ENCODE measurements at places on chromosomes 16 and 17. TPM values are rescaled to one million over a fixed set of nuclear protein-coding genes. Genes with fewer than 3 reads are reported as not detected.

The SLC38A8 gene
- total RNA-seq = not detected

The CD79B gene
- total RNA-seq = 0.17 TPM

The STH gene
- not detected for total RNA-seq

The ACSM5 gene
- total RNA-seq = not detected

The SALL1 gene
- total RNA-seq = 0.17 TPM

The PRPSAP1 gene
- total RNA-seq = 32.7 TPM

The ACLY gene
- total RNA-seq = 108 TPM

The GFAP gene
- 1.3 TPM for total RNA-seq

The PRR29 gene
- 0.26 TPM for total RNA-seq

The CCDC78 gene
- 1.8 TPM for total RNA-seq

The OR1E2 gene
- total RNA-seq = not detected

The CEMP1 gene
- not detected for total RNA-seq

GRCh38 chr17:17890773-17891759 lies 54.3 kb upstream of the SREBF1 start:
- DNase-seq = peak; percentile 68
- no peak overlapping the region for H3K4me3 ChIP-seq
- no peaks in the 10 kb centered on the region for H3K27me3 ChIP-seq
- no peaks in the 10 kb centered on the region for H3K4me1 ChIP-seq
- peaks cover 2% of the 10 kb centered on the region for H3K36me3 ChIP-seq

DNA sequence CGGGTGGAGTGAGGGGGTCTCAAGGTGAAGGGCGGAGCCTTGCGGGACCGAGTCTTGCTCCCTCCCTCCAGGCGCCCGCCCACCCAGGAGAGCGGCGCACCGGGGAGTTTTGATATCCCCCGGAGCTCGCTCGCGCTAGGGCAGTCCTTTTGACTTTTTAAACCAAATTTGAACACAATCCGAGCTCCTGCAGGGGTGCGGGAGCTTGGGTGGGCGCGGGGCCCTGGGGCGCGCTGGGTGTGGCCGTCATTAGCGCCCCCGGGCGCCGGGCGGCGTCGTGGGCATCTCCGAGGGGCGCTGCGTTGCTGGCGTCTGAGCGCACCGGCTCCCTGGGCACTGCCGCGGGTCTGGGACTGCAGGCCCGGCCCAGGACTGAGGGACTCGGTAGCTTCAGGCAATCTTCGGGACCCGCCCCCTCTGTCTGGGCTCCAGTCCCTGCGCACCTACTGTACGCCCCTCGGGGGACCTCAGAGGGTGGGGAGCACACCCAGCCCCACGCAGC lies 10.9 kb downstream of the MAF start:
- H3K27me3 ChIP-seq = no peaks in the 10 kb centered on the region
- H3K4me1 ChIP-seq = no peaks in the 10 kb centered on the region
- no peak for DNase-seq
- peak overlapping the region; percentile 18 for H3K4me3 ChIP-seq
- H3K36me3 ChIP-seq = no peaks in the 10 kb centered on the region
- H3K27ac ChIP-seq = no peak overlapping the region

- DNase-seq = no peak
- no peak overlapping the region for H3K4me3 ChIP-seq
- H3K4me1 ChIP-seq = peaks cover 6% of the 10 kb centered on the region
- H3K27ac ChIP-seq = no peak overlapping the region
- no peaks in the 10 kb centered on the region for H3K27me3 ChIP-seq
These were observed 35.2 kb downstream of the TSC2 start for GRCh38 chr16:2082983-2083364.

DNA sequence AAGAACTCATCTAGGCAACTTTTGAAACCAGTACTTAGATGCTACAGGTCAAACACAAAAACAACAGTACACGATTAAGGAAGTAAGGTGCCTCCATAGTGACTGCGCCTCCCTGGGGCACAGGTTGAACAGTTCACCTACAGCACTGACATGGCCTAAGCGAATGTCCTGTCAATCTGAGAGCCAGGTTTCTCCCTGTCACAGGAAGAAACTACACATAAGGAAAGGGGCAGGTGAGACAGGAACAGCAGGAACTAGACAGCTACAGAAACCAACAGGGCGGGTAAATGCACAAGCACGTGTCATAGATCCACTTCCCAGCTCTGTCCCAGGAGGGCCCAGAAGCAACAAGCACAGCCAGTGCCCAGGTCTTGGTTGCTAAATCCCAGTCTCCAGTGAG lies 8.0 kb upstream of the ARHGDIA start:
- H3K27me3 ChIP-seq = no peaks in the 10 kb centered on the region
- peaks cover 4% of the 10 kb centered on the region for H3K36me3 ChIP-seq
- H3K4me3 ChIP-seq = no peak overlapping the region

GRCh38 chr16:8733849-8734540 lies 59.6 kb downstream of the ABAT start:
- no peak overlapping the region for H3K4me3 ChIP-seq
- H3K4me1 ChIP-seq = no peaks in the 10 kb centered on the region
- DNase-seq = no peak
- H3K27ac ChIP-seq = no peak overlapping the region

GRCh38 chr17:38925263-38925995 lies at the start of gene LASP1NB:
TSS of gene LASP1NB (plus strand) at chr17:38925614.
- H3K36me3 ChIP-seq = peaks cover 4% of the 10 kb centered on the region
- no peak within 1 kb of the TSS for H3K27ac ChIP-seq
- peak; percentile 54 for DNase-seq
- H3K4me1 ChIP-seq = peaks cover 28% of the 10 kb centered on the region
- H3K27me3 ChIP-seq = no peaks in the 10 kb centered on the region

- no peak for DNase-seq
- H3K27ac ChIP-seq = no peak overlapping the region
- no peak overlapping the region for H3K4me3 ChIP-seq
- H3K4me1 ChIP-seq = no peaks in the 10 kb centered on the region
- H3K27me3 ChIP-seq = no peaks in the 10 kb centered on the region
- H3K36me3 ChIP-seq = no peaks in the 10 kb centered on the region
These were observed 14.7 kb upstream of the SLX4 start for GRCh38 chr16:3625911-3626732.

DNA sequence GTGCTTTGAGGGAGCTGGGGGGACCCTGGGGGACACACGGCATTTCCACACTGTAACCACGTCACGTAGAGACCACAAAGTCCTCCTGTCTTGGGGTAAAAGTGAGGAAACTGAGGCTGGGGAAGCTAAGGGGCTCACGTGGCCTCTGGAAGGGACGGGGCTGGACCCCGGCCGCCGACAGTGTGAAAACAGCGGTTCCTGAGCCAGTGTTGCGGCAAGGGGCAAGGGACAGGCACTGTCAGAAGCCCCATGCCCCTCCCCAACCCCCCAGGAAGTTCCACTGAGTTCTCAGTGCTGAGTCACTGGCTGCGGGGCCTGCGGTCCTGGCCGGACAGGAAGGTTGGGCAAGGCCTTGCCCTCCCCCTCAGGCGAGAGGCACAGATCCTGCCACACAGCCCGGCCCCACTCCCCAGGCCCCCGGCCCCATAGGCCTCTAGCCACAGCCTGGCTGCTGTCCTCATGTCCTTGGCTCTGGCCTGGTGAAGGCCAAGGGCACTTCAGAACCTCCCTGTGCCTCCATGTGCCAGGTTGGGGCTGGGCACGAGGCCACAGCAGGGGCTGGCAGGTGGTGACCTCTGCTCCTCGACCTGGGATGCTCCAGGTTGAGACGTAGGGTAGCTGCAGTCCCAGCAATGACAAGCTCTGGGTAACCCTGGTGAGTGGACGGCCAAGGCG lies 5.0 kb upstream of the CCDC57 start:
- H3K36me3 ChIP-seq = no peaks in the 10 kb centered on the region
- H3K4me3 ChIP-seq = no peak overlapping the region
- DNase-seq = peak; percentile 94
- no peaks in the 10 kb centered on the region for H3K27me3 ChIP-seq
- peaks cover 25% of the 10 kb centered on the region for H3K4me1 ChIP-seq

- H3K36me3 ChIP-seq = no peaks in the 10 kb centered on the region
- H3K4me3 ChIP-seq = no peak overlapping the region
- no peak overlapping the region for H3K27ac ChIP-seq
- no peaks in the 10 kb centered on the region for H3K27me3 ChIP-seq
- peak; percentile 52 for DNase-seq
- H3K4me1 ChIP-seq = no peaks in the 10 kb centered on the region
These were observed 68.5 kb downstream of the ZDHHC7 start for GRCh38 chr16:84942786-84943185.

DNA sequence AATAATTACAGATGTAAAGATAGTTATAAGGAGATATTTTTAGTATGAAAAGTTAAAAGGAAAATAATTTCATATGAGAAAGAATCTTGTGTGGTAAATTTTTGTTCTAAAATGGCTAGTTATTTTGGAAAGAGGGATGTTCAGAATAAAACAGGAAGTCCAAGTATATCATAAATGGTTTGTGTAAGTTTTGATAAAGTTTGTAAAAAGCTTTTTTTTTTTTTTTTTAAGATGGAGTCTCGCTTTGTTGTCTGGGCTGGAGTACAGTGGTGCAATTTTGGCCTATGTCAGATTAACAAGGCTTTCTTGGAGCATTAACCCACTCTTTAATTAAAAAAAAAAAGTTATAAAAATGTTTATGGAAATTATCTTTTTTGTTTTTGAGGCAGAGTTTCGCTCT lies 8.2 kb upstream of the CDK10 start:
- no peaks in the 10 kb centered on the region for H3K36me3 ChIP-seq
- no peak overlapping the region for H3K27ac ChIP-seq
- H3K27me3 ChIP-seq = no peaks in the 10 kb centered on the region
- no peaks in the 10 kb centered on the region for H3K4me1 ChIP-seq
- no peak overlapping the region for H3K4me3 ChIP-seq

- H3K36me3 ChIP-seq = peaks cover 22% of the 10 kb centered on the region
- peak overlapping the region; percentile 33 for H3K4me3 ChIP-seq
- H3K27me3 ChIP-seq = no peaks in the 10 kb centered on the region
- H3K27ac ChIP-seq = no peak overlapping the region
- peaks cover 7% of the 10 kb centered on the region for H3K4me1 ChIP-seq
These were observed 684 bp upstream of the NUDT16L1 start for GRCh38 chr16:4692460-4693295.

DNA sequence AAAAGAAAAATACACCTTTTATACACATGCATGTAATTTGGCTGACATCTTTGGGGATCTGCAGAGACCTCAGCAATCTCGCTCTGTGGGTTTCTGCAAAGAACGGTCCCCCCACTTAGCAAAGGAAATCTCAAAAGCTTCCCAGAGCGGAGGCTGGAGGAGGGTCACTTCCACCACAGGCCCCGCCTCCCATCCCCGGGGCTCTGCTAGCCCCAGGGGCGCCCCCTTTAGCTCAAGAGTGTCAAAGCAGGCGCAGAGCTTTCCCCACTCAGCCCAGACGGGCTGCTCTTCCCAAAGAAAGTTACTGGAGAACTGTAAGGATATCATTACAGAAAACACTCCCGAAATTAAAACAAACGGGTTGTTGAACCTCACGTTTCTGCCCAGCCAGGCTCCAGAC lies 11.4 kb downstream of the SLC13A5 start:
- no peak for DNase-seq
- no peaks in the 10 kb centered on the region for H3K4me1 ChIP-seq
- H3K36me3 ChIP-seq = no peaks in the 10 kb centered on the region

- no peak overlapping the region for H3K4me3 ChIP-seq
- no peaks in the 10 kb centered on the region for H3K4me1 ChIP-seq
These were observed 151.7 kb downstream of the PRKCB start for GRCh38 chr16:23987443-23987842.

- H3K27ac ChIP-seq = no peak overlapping the region
- DNase-seq = no peak
- H3K4me3 ChIP-seq = no peak overlapping the region
- peaks cover 4% of the 10 kb centered on the region for H3K4me1 ChIP-seq
- H3K36me3 ChIP-seq = peaks cover 16% of the 10 kb centered on the region
These were observed 5.9 kb downstream of the ZNF205 start for GRCh38 chr16:3118204-3118790.

DNA sequence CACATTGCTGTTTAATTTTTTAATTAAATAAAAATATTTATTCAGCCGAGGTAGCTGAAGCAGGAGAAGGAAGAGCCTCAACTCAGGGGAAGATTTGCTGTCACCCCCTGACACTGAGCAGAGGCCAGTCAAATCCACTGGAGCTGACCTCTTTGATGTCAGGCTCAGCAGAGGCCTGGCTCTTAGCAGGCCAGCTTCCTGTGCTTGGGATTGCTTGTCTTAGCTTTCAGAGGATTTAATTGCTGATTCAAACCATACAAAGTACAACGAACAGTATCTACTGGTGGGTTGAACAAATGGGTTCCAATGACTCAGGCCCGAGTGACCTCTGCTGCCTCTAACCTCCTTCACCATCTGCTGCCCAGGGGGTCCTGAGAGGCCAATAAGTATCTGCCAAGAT lies 417.0 kb upstream of the HSBP1 start:
- no peaks in the 10 kb centered on the region for H3K27me3 ChIP-seq
- H3K4me3 ChIP-seq = no peak overlapping the region
- H3K36me3 ChIP-seq = peaks cover 1% of the 10 kb centered on the region
- no peaks in the 10 kb centered on the region for H3K4me1 ChIP-seq

- no peaks in the 10 kb centered on the region for H3K36me3 ChIP-seq
- H3K4me1 ChIP-seq = no peaks in the 10 kb centered on the region
- DNase-seq = no peak
- H3K27ac ChIP-seq = no peak overlapping the region
These were observed 452.5 kb upstream of the CCL2 start for GRCh38 chr17:33802349-33803198.
